ENCODE measurements at places on chromosomes 11 and 22.

- no peak for DNase-seq
Measured at GRCh38 chr11:104899226-104899625, 966 bp upstream of the CASP12 start.

DNA sequence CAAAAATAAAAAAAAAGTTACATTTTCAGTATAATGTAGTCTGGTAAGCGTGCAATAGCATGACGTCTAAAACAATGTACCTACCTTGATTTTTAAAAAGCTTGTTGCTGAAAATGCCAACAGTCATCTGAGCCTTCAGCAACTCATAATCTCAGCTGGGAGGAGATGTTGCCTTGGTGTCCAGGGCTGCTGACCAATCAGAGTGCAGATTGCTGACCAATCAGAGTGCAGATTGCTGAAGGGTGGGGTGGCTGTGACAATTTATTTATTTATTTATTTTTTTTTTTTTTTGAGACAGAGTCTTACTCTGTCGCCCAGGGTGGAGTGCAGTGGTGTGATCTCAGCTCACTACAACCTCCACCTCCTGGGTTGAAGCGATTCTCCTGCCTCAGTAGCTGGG, 17.8 kb downstream of the ZBED4 start:
- no peak for DNase-seq

DNA sequence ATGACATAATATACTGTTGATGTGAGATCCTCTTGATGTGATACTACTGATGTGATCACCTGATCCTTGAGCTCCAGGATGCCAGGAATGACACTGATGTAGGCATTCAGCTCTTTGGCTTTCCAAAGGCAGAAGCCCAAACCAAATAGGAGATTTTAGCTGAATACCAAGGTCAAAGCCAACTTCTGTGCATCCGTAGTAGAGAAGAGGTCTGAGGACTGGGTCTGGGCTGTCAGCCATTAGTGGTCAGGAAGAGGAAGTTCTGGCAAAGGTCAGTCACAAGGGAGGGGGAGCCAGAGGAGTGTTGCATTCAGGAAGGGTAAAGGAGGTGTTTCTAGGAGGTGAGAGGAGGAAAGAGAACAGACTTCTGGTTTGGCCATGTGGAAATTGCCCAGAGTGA, 53.4 kb upstream of the PARVG start:
- DNase-seq = no peak

- DNase-seq = no peak
Measured at GRCh38 chr22:43749473-43749872, 62.6 kb downstream of the EFCAB6 start.

GRCh38 chr22:42688241-42689211, 32.1 kb downstream of the A4GALT start:
- no peak for DNase-seq

GRCh38 chr11:57330029-57330428, 5.3 kb upstream of the TNKS1BP1 start:
- DNase-seq = no peak

- no peak for DNase-seq
Measured at GRCh38 chr22:46256358-46256958, 6.4 kb upstream of the CDPF1 start.

GRCh38 chr11:104339380-104339831, 175.5 kb upstream of the PDGFD start:
- DNase-seq = no peak

- no peak for DNase-seq
Measured at GRCh38 chr11:19275496-19275895, 34.8 kb upstream of the E2F8 start.

- DNase-seq = no peak
Measured at GRCh38 chr11:65496304-65497140, 2.3 kb upstream of the MALAT1 start.

- DNase-seq = no peak
Measured at GRCh38 chr22:25780673-25781072, 38.7 kb downstream of the MYO18B start.

DNA sequence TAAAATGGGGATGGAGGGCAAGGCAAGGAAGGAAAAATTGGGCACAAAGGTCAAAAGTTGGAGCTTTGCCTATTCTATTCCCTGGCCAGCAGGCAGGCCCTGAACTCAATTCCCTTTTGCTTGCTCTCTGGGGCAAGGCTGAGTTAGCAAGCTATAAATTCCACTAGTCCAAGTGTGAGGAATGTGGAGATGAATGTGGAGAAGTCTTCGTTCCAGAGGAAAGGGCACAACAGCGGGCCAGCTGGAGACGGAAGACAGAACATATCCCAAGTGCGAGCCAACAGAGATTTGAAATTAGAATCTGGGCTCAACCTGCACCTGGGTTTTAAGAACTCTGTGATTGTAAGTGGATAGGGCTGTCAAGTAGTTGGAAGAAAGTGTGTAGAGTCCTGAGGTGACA, 29.5 kb upstream of the FZD4 start:
- DNase-seq = no peak

DNA sequence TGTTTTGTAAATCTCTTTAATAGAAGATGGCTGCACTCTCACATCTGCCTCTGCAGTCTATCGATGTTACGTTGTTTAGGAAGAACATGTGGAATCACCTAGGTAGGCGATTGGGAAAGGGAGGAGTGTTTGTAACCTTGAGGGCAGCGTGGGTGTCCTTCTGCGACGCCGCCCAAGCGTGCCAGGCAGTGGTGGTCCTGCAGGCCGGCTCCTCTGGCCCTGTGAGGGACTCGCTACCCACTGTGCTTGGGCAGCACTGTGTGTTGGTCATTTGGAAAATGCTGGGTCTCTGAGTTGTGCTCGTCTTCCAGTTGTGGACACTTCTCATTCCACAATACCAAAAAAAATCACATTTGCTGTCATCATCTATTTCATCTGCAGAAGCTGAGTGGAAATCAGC, 29.1 kb downstream of the CTTN start:
- no peak for DNase-seq

GRCh38 chr11:119845756-119846155, 116.8 kb upstream of the NECTIN1 start:
- no peak for DNase-seq

DNA sequence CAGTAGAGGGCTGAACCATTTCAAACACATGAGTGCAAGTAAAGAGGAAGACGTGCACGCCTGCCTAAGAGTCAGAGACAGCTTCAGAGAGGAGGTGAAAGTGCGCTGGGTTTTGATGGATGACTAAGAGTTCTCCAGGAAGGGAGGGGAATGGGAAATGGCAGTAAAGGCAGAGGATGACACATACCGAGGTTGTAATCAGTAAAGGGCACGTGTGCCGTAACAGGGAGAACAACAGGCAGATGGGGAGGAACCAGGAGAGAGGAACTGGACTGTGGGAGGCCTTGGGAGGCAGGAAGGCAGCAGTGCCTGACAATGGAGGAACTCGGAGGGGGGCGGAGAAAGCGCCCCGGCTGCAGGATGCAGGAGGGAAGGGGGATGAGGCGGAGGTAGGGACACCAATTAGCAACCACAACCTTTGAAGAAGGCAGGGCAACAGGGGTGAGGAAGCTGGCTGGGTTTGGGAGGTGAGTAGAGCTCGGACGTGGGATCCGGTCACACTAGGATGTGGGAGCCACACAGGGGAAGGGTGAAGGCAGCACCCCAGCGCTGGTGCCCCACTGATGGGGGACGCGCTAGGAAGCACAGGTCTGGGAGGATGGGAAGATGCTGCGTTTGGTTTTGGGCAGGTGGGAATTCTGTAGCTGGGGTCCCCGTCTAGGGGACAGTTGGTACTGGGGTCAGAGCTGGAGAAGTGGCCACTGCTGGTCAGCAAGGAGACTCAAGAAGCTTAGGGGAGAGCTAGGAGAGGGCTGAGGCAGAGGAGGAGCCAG, 67.4 kb downstream of the SCUBE1 start:
- no peak for DNase-seq

DNA sequence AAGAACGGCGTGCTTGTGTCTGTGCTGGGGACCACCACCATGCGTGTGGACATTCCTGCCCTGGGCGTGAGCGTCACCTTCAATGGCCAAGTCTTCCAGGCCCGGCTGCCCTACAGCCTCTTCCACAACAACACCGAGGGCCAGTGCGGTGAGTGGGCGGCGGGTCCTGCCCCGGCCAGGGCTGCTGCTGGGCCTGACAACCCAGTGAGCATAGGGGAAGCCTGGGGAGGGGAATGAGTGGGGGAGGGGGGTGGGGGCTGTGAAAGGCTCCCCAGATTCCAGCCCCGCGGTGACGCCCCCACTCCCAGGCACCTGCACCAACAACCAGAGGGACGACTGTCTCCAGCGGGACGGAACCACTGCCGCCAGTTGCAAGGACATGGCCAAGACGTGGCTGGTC, 31.9 kb downstream of the MUC5B start:
- no peak for DNase-seq

DNA sequence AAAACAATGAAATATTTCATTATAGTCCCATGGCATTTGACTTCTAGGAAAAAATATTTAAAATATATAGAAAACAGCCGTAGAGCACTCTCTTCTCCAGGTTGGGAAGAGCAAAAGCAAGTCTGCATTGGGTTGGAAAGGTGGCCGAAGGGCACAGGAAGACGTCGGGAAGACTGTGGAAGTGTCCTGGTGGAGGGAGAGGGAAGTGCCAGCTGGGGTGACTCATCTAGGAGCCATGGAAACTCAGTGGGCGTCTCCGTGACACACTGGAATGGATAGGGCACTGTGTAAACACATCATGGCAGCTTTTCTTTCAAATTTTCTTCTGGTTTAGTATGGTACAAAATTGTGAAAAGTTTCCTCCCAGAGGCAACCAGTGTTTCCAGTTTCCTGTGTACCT, 12.7 kb downstream of the GTPBP1 start:
- DNase-seq = no peak

DNA sequence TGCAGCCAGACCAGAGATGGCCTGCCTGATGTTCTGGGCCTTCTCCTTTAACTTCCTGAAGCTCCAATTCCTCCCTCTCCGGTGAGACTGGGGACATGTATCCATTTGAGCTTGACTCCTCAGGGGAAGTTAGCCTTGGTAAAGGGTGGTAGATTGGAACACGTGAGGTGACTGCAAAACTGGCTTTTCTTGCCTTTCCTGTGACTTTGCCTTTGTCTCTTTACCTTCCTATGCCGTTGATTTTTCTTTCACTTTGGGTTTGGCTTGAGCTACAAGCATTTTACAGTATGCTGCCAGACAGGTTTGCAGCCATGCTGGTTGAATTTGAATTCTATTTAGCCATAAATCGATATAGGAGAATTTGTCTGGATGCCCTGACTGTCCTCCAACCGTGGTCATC, 16.8 kb upstream of the GLYATL1 start:
- DNase-seq = no peak

- no peak for DNase-seq
Measured at GRCh38 chr11:79087238-79087960, 353.4 kb downstream of the TENM4 start.

DNA sequence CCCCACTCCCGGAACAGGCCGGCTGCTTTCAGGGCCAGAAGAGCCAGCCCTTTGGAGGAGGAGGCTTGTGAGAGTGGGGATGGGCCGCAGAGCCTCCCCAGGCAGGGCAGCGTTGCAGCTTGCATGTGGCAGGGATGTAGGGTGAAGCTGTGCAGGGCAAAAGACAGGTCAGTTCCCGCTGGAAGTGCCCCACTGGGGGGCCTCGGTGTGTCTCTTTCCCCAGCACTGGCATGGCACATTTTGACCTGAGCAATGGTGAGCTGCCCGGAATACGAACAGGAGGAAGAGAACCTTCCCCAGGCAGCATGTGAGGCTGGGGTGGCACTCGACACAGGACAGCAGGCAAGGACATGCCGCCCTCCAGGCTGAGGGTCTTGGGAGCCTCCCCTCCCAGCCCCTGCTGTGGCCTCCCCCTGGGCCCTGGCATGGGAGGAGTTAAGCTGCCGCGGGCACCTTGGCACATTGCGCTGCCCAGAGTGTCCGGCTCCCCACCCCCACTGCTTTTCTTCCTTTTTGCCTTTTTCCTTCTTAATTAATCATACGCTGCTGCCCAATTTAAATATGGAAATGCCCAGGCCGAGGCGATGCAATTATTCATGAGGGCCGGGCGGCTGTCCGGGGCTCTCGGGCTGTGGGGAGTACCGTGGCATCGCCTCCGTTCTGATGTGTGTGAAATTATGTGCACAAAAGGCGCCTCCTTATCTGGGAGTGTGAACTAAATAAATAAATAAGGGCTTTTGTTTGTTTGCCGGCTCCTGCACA, 76.0 kb upstream of the WNT7B start:
- DNase-seq = no peak

DNA sequence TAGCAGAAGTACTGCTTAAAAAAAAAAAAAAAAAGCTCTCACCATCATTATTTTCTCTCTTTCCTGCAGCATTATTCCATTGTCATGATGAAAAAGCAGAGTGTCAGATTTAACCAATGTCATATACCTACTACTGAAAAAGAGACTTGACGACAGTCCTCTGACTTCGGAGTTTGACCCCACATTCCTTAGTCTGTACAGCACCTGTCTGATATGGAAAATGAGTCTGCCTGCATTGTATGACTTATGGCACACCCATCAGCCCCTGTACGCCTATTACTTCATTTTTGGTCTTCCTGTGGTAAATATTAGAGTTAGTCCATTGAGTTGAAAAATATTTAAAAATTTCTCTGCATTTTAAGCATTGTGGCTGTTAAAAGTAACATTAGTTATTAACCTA, 54.5 kb upstream of the NOX4 start:
- DNase-seq = no peak

- no peak for DNase-seq
Measured at GRCh38 chr22:37032535-37033460, 13.3 kb downstream of the MPST start.

DNA sequence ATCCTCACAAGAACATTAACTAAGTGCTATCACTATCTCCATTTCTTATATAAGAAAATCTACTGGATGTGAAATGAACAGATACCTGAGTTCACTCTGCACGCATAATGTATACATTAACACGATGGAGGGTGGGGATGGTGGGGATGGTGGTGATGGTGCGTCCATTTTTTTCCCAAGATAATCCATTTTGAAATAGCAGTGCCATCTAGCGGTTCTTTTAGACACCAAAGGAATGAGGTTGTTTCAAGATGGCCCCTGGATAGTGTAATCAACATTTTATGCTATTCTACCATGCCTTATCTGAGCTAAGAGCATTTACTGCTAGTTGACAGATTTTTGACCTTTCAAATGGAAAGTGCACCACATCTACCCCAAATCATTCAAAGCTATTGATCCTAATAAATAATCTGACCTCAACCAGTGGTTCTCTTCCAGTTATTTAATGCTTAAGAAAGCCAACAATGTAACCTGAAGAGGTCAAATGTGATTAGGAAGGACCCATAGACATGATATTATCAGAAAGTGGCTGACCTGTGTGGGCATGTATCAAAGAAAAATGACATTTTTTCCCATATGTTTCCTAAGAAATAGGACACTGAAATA, 714.7 kb upstream of the TENM4 start:
- DNase-seq = no peak

DNA sequence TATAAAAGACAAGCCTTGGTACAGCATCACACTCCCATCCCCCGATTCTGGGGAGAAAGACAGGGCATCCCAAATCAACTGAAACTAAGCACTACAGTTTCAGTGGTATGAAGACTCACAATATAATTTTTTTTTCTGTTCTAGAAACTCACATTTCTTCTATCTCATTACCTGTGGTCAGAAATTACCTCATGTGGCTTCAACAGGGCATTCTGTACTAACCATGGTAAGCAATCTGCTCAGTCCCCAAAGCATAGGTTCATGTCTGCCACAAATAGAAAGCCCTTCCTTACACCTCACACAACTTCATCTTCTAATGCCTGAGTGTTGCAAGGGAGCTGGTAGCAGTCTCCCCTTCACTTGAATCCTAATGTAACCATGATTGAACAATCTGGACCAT, 147.4 kb upstream of the POU2AF2 start:
- DNase-seq = no peak
